ENCODE measurements at places on chromosomes 5 and 9.
A peak's percentile ranks its signal among the peaks of the same experiment; 100 is the strongest.

- DNase-seq = peak; percentile 53
These were observed 155.9 kb upstream of the PHYKPL start for GRCh38 chr5:178388386-178389025.

GRCh38 chr5:100900796-100901781, 2.0 kb downstream of the ST8SIA4 start:
- peak; percentile 89 for DNase-seq

DNA sequence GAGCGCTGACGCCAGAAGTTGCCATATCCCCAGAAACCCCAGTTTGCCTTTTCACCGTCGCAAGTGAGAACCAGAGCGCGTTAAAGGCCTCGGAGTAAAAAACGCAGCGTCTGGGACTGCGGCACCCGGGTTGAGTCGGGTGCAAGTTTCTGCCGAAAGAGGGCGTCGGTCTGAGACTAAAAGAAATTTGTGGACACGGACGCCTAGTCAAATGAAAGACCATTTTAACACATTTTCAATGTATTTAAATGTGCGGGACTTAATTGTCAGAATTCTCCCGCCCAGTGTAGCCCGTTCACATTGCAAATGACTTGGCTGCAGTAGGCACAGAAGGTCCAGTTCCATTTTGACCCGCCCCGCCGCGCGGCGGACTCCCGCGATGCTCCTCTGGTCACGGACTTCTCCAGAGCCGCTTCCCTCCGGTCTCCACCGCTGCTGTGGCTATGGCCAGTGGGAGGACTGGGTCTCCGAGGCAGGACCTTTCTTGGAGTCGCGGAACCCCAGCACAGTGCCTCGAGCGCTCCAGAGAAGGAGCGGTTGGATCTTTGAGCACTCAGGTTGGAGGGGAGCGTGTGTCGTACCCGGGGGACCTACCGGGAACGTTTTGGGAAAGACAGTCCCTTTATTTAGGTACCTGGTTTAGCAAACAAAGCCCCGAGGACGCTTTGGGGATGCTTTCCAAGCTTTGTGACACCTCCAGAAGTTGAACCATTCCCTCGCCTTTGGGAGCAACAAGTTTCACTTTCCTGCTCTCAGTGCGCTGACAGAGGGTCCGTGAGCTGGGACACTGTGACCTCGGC, 1.2 kb upstream of the NPR3 start:
- peak; percentile 59 for DNase-seq

GRCh38 chr9:23638837-23639426, 187.1 kb downstream of the ELAVL2 start:
- no peak for DNase-seq

GRCh38 chr5:138466900-138467710, 1.8 kb downstream of the EGR1 start:
- no peak for DNase-seq

- DNase-seq = no peak
These were observed 156.3 kb upstream of the FST start for GRCh38 chr5:53323943-53324642.

- no peak for DNase-seq
These were observed 63.4 kb downstream of the ALDH7A1 start for GRCh38 chr5:126531543-126532120.

- no peak for DNase-seq
These were observed 139.3 kb downstream of the AOPEP start for GRCh38 chr9:94865582-94866452.

DNA sequence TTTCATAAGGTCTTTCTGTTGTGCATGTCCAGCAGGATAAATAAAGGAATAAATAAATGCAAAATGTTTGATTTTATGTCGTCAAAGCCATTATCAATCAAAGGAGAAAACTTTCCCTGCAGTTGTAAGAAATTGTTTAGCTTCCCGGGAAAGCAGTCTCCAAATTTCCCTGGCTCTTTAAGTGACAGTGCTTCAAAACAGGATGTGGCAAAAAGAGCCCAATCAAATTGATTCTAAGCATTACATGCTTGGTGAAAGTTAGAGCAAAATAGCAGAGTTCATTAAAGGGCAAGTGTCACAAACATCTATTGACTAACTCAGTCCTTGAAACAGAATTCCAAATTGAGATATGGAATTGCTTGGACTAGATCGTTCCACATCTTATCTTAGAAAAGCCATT, 704.1 kb downstream of the PRELID2 start:
- no peak for DNase-seq

- no peak for DNase-seq
These were observed 97.5 kb downstream of the RFK start for GRCh38 chr9:76296561-76297310.

DNA sequence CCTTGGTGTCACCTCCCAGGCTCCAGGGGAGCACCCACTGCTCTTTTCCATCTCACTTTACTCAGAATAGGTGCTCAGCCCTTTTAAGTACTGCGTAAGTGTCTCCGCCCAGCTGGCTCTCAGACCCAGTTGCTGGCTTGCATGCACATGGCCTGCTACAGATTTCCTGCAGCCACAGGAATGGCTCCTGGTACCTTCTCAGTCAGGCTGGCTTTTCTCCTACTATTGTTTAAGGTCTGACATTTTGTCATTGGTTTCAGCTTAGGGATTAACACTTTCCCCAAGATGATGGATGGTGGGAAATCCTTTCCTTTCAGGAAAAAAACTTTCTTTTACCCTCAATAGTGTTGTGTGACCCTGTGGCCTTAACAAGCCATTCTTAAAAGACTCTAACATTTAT, 1652.3 kb upstream of the WWC1 start:
- no peak for DNase-seq

DNA sequence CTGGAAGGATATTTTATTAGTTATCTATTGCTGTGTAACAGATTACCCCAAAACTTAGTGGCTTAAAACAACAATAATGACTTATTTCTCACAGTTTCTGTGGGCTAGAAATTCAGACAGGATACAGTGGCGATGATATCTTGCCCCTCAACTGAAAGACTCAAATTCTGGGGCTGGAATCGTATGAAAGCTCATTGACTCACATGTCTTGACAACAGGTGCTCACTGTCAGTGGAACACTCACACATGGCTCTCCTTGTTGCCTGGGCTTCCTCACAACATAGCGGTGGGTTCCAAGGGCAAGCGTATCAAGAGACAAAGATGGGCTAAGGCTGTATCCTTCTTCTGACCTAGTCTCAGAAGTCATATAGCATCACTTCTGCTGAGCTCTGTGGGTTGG, 3.7 kb upstream of the GNPDA1 start:
- no peak for DNase-seq

DNA sequence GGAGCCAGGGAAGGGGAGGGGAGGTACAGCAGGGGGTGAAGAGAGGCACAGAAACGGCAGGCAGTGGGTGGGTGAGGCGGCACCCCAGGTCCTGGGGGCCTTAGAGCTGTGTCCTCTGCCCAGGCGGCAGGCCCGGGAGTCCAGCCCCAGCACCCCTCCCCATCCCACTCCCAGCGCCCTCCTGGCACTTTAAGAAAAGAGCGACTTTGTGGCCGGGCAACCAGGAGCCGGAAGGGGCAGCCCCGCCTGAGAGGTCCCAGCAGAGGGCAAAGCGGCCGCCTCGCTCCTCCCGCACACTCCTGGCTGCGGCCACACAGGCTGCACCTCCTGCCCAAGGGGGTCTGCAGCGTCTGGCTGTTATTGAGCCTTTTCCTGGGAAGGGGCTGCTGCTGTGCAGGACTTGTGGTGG, 42.6 kb downstream of the NACC2 start:
- DNase-seq = no peak

- no peak for DNase-seq
These were observed 18.9 kb downstream of the LYSMD3 start for GRCh38 chr5:90510438-90510837.

DNA sequence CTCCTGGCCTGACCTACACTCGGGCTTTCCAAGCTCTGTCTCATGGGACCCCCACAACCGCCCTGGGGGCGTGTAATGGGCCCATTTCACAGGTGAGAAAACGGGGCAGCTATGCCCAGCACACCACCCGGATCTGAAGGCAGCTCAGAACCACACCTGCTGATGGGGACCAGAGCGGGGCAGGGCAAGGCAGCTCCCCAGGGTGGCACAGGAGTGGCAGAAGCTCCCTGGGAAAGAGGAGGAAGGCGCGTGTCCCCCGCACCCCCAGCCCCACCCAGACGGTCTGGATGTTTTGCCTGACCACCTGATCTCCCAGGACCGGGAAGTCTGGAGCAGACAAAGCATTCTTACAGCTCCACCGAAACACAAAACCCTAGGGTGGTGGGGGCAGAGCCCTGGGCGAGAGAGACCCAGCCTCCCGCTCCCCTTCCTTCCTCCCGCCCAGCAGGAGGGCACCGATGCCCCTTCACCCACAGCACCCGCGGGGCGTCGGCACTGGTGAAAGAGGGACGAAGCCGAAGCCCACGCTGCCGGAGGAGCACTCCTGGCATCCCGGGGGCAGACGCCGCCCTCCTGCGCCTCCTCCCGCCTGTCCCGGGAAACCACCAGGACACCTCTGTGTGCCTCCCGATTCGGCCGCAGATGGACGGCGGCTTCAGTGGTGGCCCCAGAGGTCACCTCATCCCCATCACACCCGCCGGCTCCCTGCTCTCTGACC, 14.5 kb downstream of the NOTCH1 start:
- DNase-seq = no peak

- no peak for DNase-seq
These were observed 291.9 kb upstream of the IRX1 start for GRCh38 chr5:3303777-3304176.

DNA sequence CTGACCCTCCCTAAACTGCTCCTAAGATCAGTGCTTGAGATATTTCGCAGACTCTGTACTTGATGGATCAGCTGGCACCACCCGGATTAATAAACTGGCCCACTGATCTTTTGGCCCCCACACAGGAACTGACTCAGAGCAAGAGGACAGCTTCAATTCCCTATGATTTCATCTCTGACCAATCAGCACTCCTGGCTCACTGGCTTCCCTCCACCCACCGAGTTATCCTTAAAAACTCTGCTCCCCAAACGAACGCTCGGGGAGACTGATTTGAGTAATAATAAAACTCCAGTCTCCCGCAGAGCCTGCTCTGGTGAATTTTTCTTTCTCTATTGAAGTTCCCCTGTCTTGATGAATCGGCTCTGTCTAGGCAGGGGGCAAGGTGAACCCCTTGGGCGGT, 36.5 kb upstream of the CD180 start:
- no peak for DNase-seq

DNA sequence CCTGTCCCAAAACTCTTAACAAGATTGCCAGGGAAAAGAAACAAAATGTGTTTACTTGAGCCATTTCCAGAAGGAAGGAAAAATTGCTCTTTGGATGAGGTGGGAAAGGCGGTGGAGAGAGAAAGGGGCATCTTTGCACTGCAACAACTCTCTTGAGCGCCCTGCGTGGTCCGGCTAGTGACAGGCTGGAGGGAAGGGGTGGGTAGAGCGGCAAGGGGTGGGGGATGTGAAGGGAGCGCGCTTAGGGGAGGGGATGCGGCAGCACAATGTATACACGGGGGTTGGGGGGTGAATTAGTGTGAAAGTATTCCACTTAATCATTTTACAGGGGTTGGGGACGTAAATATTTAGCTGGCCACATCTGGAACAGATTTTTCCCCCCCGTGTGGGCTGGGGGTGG, 1.3 kb downstream of the FGF10 start:
- DNase-seq = no peak

GRCh38 chr9:107078061-107078460, 205.0 kb upstream of the RAD23B start:
- DNase-seq = no peak

DNA sequence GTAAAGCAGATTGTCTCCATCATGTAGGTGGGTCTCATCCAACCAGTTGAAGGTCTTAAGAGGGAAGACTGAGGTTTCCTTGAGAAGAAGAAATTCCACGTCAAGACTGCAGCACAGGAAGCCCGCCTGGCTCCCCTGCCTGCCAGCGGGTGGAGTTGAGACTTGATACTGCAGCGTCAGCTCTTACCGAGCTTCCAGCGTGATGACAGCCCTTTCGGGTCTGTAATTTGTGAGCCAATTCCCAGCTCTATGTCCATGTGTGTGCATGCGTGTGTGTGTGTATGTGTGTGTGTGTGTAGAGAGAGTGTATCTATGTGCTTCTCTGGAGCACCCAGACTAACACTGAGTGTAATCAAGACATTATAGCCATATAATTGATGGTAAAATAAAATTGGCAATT, 379.7 kb upstream of the IRX2 start:
- DNase-seq = no peak

- DNase-seq = no peak
These were observed 85.1 kb downstream of the BRINP1 start for GRCh38 chr9:119284118-119284517.

- no peak for DNase-seq
These were observed 1.1 kb upstream of the ANXA2R start for GRCh38 chr5:43041110-43041668.

DNA sequence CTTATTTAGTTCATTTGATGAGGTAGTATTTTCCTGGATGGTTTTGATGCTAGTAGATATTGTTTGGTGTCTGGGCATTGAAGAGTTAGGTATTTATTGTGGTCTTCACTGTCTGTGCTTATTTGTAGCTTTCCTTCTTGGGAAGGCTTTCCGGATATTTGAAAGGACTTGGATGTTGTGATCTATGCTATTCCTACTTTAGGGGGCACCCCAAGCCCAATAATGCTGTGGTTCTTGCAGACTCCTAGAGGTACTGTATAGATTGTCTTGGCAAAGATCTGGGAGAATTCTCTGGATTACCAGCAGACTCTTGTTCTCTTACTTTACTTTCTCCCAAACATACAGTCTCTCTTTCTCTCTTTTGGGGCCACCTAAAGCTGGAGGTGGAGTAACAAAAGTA, 315.7 kb downstream of the MAT2B start:
- DNase-seq = no peak

GRCh38 chr9:85743275-85744128, 1.7 kb upstream of the AGTPBP1 start:
- DNase-seq = no peak

DNA sequence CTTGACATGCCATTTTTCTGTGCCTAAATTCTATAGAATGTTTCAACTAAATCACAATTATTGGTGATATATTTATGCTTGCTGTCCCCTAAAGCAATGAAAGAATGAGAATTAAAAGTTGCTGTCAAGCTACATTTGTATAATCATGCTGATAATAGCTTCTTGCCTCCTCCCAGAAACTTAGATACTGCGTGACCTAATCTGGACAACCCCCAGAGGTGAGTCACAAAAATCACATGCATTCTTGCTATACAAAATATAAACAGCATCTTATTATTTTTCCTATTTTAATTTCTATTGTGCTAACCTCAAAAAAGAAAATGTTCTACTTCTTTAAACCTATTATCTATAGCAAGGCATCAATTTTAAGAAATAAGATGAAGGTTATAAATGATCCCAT, 995.8 kb upstream of the ACO1 start:
- no peak for DNase-seq

DNA sequence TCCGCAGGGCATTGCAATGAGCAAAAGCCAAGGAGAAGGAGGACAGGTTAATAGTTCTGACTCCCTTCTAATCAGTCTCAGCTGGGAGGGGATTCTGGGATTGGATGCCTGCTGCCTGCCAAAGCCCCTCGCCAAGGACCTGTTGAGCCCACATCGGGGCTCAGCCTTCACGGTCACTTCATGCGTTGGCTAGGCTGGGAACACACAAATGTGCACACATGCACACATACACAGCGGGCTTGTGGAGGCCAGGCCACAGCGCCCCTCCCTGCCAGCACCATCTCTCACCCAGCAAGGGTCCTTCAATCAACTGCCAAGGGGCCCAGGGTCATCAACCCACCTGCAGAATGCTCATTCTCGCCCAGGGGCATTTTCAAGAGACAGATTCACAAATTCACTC, 113.9 kb downstream of the C5orf15 start:
- no peak for DNase-seq

- DNase-seq = no peak
These were observed 813.4 kb downstream of the TLE1 start for GRCh38 chr9:80875947-80876346.

All from left lung (tissue), 14 donors.